ENCODE measurements at places on chromosomes 6 and 20.

DNA sequence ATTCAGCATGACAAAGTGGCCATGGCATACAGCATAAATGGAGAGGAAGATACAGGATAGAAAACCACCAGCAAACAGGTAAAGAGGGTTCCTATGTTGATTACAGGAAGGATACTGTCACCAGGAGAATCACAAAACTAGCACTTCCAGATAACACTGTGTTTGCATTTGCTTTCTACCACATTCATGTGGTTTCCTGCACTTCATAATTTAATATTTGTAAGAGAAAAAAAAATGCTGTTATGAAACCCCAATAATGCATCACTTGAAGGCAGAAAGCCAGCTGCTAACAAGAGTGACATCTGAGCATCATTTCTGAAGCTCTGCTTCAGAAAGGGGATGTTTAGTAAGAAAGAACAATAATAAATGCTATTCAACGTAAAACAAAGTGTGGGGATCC, 106.6 kb downstream of the ATXN1 start:
- DNase-seq: no peak

DNA sequence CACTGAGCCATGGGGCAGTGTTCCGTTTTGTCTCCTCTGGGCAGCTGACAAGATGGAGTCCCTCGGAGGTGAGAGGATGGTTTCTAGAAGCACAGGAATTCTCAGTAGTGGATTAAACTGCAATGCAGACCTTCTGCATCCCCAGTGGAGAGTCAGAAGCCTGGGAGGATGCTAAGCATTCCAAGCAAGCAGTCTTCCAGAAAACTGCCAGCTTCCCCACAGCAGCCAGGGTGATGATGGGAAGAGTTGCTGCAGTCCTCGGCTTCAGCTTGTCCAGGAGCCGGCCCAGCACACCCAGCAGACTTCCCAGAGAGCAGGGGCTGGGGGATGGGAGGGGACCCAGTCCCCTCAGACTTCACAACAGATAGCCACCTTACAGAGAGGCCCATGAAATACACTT, 163.6 kb downstream of the LY86 start:
- no peak for DNase-seq

GRCh38 chr20:51335329-51335841, 207.1 kb downstream of the NFATC2 start:
- peak; percentile 11 for DNase-seq

- no peak for DNase-seq
Observed at GRCh38 chr20:53306192-53306805, 287.3 kb downstream of the ZNF217 start.

GRCh38 chr6:72389698-72390097, 232.2 kb upstream of the KCNQ5 start:
- no peak for DNase-seq

DNA sequence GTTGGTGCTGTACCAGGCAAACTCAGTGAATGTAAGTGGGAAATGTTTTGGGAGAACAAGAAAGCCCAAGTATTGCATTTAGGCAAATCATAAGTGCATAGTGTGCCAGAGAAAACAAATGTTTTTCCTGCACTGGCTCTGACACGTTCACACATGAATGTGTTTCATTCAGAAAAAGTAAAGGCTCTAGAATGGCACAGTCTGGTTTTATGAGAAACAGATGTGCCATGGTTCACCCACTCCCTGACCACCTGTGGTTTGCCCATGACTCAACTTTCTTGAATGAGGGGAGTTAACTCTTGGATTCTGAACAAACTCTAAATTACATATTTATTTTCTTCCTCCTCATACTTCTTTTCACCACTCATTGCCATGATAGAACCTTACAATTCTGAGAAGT, 126.9 kb downstream of the KCNQ5 start:
- DNase-seq: no peak

DNA sequence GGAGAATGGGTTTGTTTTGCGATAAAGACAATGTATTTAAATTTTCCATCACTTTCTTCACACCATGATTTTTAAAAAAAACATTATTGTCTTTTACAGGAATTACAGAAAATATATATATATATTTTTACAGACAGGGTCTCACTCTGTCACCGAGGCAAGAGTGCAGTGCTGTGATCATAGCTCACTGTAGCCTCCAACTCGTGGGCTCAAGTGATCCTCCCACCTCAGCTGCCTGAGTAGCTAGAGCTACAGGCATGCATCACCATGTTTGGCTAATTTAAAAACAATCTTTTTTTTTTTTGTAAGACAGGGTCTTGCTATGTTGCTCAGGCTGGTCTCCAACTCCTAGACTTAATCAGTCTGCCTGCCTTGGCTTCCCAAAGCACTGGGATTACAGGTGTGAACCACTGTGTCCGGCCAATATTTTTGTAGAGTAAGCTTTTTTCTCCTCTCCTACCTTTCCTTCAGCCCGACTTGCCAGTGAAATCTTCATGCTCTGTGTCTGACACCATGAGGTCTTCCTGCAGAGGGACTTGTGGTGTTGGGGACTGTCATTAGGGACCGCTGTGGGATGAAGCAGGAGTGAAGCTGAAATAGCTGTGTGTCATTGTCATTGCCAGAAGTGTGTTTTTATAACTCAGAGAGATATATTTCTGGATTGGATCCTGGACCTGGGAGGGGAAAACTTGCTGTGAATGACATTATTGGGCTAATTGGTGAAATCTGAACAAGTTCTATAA, 13.2 kb downstream of the DSP start:
- no peak for DNase-seq

DNA sequence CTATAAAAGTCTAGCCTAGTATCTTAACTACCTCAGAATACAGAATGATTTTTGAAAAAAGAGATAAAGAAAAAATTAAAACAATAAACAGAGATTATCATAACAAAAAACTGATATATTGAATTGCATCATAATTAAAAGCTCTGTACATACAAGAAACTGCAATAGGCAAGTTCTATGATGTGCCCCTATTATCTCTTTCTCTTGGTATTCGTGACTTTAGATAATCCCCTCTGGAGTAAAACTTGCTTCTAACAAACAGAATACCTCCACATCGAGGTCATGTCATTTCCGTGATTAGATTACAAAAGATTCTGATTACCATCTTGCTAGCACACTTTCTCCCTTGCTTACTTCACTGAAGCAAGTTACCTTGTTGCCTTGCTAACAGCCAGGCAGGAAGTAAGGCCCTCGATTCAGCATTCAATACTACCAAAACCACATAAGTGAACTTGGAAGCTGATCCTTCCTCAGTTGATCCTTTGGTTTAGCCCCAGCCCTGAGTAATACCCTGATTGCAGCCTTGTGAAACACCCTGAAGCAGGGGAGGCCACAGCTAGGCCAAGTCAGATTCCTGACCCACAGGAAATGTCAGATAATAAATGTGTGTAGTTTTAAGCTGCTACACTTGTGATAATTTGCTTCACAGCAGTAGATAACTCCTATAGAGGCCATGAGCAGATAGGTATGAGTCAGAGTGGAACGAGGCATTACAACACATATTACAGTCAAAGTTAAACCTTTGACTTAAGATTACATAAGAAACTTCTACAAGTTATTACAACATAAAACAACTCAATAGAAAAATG, 53.7 kb upstream of the TMX4 start:
- no peak for DNase-seq

- DNase-seq: no peak
Observed at GRCh38 chr6:107275330-107275865, 160.1 kb upstream of the BEND3 start.

DNA sequence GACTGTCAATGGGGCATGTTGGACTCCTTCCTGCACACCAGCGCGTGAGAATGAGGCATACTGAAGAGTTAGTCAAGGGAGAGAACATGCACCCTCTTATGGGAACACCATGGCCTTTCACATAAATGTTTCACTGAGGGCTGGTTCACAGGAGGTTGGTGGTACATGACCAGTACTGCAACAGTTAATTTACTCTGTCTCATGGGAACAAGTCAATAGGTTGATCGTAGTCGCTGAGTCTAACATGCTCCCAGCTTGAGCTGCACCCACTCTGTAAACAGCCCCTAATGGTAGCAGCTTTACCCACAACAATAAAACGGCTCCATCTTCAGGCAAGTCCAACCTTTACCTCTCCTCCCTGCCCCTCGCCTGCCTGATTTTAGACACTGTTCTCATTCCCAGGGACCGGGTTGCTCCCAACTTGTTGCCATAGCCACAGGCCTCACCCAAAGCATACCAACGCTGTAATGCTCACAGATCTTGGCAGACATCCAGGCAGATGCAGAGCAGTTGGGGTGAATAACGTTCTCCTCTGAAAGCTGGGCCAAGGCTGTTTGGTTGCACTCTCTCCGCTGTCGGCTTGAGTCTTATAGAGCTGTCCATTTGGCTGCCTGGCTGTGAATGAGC, 111.3 kb downstream of the LY86 start:
- DNase-seq: no peak

GRCh38 chr6:64679416-64679815, 1027.6 kb downstream of the EYS start:
- DNase-seq: no peak

DNA sequence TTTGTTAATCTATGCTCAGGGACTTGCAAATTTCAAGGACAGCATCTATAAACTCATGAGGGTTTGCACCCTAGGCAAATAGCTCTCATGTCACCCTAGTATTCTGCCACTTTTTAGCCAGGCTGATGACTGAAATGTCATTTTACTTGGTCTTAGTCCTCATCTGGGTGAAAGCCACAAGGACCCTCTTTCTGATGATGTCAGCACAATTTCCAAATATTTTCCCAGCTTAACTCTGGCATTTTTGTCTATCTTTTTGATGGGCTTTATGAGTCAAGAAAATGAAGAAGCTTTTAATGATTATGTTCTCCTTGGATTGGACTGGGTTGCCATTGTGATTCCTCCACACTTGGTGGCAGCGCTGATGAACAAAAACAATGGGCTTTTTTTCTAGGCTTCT, 420.1 kb upstream of the BTBD3 start:
- no peak for DNase-seq

DNA sequence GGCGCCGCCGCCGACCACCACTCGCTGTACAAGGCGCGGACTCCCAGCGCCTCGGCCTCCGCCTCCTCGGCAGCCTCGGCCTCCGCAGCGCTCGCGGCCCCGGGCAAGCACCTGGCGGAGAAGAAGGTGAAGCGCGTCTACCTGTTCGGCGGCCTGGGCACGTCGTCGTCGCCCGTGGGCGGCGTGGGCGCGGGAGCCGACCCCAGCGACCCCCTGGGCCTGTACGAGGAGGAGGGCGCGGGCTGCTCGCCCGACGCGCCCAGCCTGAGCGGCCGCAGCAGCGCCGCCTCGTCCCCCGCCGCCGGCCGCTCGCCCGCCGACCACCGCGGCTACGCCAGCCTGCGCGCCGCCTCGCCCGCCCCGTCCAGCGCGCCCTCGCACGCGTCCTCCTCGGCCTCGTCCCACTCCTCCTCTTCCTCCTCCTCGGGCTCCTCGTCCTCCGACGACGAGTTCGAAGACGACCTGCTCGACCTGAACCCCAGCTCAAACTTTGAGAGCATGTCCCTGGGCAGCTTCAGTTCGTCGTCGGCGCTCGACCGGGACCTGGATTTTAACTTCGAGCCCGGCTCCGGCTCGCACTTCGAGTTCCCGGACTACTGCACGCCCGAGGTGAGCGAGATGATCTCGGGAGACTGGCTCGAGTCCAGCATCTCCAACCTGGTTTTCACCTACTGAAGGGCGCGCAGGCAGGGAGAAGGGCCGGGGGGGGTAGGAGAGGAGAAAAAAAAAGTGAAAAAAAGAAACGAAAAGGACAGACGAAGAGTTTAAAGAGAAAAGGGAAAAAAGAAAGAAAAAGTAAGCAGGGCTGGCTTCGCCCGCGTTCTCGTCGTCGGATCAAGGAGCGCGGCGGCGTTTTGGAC, 2.0 kb downstream of the SOX4 start:
- DNase-seq: no peak

DNA sequence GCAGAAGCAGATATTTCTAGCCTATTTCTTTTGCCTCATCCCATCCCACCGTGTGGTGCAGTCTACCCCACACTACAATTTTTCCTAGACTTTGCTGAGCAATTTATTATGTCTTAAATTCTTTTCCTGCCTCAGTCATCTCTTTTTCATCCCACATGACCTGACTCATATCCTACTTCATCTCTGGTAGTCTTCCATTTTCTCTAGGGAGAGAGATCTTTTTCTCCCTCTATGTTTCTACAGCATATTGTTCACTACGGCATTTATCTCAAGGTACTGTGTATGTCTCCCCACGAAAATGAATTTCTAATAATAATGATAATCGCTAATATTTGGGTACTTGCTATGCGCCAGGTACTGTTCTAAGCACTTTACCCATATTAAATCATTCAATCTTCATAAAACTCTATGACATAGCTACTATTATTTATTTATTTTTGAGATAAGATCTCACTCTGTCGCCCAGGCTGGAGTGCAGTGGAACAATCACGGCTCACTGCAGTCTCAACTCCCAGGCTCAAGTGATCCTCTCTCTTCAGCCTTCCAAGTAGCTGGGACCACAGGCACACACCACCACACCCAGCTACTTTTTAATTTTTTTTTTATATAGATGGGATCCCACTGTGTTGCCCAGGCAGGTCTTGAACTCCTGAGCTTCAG, 15.6 kb downstream of the PDSS2 start:
- DNase-seq: no peak

GRCh38 chr6:170087941-170088581, 202.8 kb downstream of the DLL1 start:
- DNase-seq: no peak
